ENCODE measurements at places on chromosomes 11 and 22.

GRCh38 chr11:128234143-128234542, 353.2 kb downstream of the ETS1 start:
- no peak for DNase-seq

DNA sequence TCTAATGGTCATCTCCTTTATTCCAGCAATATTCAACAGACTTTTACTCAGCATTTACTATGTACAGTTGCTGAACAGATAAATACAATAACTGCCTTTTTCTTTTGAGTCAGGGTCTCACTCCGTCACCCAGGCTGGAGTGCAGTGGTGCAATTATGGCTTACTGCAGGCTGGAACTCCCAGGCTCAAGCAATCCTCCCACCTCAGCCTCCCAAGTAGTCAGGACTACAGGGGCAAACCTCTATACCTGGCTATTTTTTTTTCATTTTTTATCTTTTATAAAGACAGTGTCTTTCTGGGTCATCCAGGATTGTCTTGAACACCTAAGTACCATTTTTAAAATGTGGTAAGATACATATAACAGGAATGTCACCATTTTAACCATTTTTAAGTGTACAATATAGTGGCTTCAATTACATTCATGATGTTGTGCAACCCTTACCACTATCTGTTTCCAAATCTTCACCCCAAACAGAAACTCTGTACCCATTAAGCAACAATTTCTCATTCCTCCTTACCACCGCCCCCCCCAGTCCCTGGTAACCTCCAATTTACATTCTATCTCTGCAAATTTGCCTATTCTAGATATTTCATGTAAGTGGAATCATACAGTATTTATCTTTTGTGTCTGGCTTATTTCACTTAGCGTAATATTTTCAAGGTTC, 67.8 kb downstream of the MIAT start:
- no peak for DNase-seq

DNA sequence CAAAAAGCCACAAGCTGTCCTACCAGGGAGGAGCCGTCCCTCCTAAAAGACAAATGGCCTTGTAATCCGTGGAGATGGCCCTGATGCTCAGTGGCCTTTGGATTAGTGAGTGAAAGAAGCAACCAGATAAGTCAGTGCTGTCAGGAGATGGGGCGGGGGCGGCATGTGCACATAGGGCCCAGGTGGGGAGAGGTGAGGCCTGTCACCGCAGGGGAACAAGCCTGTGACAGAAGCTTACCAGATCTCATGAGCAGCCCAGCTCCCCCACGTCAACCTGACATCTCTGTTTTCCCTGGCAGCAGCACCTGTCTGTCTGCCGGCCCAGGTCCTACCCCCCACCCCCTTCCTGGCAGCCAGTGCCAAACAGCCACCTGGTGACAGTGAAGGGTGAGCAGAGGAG, 162.6 kb downstream of the BUD13 start:
- DNase-seq = no peak

DNA sequence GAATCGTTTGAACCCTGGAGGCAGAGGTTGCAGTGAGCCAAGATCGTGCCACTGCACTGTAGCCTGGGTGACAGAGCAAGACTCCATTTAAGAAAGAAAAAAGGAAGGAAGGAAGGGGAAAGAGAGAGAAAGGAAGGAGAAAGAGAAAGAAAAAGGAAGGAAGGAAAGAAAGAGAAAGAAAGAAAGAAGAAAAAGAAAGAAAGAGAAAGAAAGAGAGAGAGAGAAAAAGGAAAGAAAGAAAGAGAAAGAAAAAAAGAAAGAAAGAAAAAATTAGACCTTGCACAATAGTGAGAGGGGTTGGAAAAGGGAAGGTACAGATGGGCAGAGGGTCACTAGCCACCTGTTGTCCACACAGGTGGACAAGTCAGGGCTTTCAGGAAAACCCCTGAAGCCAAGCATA, 57.6 kb upstream of the RTL6 start:
- DNase-seq = no peak
